ENCODE measurements at places on chromosomes 7 and 10.
A peak's percentile ranks its signal among the peaks of the same experiment; 100 is the strongest.

- no peak for DNase-seq
These were observed 5.0 kb upstream of the MSMB start for GRCh38 chr10:46050941-46051623.

DNA sequence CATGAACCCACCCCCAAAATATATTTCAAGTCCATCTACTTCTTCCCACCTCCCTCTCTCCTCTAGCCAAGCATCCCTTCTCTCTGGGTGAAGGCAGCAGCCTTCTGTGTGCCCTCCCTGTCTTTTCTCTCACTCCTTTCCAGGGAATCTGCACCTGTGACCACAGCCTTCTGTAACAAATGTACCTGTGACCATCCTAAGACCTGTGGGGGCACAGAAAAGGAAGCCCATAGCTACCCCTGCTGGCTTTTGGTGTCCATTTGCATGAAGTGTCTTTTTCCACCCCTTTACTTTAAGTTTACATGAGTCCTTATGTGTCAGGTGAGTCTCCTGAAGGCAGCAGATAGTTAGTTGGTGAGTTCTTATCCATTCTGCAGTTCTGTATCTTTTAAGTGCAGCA lies 2.0 kb upstream of the TBXAS1 start:
- peak; percentile 9 for DNase-seq

DNA sequence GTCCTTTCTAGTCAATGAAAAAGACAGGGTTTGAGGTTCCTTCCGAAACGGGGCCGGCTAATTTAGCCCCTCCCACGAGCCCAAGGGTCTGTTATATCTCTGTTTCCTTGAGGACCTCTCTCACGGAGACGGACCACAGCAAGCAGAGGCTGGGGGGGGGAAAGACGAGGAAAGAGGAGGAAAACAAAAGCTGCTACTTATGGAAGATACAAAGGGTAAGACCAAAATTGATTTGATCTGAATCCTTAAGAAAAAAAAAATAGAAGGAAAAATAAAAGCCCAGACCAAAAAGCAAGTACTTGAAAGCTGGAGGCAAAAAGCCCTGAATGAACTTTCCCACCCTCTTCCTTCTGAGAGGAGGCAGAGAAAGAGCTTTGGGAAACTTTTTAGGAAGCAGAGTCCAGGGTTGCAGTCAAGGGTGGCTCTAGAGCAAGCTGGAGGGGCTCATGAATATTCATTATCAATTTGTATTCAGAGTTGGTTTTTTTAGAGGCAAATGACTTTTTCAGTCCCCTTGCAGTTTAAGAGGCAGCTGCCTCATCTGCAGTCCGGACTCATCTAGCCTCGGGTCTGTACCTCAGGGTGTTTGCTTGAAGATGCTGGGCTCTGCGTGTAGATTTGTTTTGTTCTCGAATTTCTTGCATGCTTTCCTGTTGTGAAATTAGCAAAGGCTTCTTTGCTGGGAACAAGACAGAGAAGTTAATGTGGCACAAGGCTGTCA lies at the start of gene ENTPD1:
Gene ENTPD1 (plus strand): TSS at position 123 of the 721 bp plus-strand sequence. CDS start 77 bp downstream, at position 200.
- no peak for DNase-seq

- no peak for DNase-seq
These were observed 599.7 kb downstream of the LRMDA start for GRCh38 chr10:76031099-76031498.

DNA sequence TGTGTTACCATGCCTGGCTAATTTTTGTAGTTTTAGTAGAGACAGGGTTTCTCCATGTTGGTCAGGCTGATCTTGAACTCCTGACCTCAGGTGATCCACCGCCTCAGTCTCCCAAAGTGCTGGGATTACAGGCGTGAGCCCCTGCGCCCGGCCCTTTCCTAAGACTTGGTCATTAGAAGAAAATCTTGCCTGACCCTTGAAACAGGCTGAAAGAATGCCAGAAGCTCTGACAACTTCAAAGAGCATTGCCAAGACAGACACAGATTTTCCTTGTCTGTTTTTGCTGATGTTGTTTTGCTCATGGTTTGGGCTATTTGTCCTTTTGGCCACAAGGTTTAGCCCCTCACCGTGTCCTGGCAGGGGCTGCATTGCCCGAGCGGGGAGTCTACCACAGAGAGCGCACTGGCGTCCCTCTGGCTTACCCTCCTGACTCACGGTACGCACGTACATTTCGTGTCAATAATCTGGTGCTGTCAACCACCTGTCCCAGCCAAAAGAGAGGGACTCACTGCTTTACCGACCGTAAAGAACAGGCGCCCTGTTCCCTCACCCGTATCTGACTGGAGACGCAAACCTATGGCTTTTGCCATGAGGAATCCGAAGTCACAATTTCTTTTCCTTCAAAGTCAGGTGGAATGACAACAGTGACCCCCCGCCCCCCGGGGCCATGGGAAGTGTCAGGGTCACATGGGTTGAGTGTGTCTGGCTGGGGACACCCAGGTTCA lies 10.1 kb upstream of the INPP5A start:
- no peak for DNase-seq

- DNase-seq: no peak
These were observed 195.1 kb downstream of the EXOC4 start for GRCh38 chr7:133448012-133448411.

GRCh38 chr10:29980084-29980483 lies 79.3 kb downstream of the JCAD start:
- no peak for DNase-seq

- no peak for DNase-seq
These were observed 137.4 kb upstream of the GRB10 start for GRCh38 chr7:50920031-50920635.

DNA sequence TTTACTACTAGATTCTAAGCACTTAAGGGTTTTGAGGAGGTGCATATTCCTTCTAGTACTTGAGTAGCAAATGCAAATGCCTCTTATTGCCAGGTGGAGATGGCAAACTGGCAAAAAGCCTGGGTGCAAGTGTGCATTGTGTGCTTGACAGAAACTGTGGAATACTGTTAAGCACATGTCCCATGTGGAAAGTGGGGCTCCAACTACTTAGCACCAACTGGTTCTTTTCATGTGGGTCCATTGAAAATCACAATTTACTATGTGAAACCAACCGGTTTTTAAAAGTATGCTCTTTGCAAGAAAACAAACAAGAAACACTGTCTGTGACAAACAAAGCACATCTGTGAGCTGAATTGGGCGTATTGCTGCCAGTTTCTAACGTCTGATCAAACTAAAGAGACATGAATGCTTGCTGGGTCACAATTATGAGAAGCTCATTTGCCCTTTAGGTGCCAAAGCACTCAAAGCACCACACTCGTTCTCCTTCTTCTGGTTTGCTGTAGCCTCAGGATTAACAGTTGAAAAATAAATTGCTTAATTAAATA lies 197.4 kb downstream of the SEMA3E start:
- DNase-seq: no peak

GRCh38 chr7:28702171-28702570 lies 256.0 kb downstream of the TRIL start:
- no peak for DNase-seq

GRCh38 chr10:30510184-30510931 lies 76.4 kb downstream of the MAP3K8 start:
- peak; percentile 60 for DNase-seq

- no peak for DNase-seq
These were observed 2.7 kb downstream of the OGDH start for GRCh38 chr7:44608916-44609648.

DNA sequence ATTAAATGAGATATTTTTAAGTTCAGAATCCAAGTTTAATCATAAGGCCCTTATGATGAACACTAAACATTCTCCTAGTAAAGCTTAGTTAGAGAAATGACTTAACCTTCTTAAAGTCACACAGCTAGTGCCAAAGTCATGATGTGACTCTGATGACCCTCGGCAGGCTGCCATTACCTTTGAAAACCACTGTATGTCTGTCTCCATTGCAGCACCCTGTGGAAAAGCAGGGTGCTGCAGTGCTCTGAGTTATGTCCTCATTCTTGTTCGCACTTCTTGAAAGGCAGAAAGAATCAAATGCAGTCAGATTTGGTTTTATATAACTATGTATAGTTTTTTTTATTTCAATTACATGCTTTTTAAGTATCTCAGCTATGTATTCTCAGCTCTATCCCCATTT lies 105.0 kb downstream of the PHTF2 start:
- DNase-seq: peak; percentile 9

DNA sequence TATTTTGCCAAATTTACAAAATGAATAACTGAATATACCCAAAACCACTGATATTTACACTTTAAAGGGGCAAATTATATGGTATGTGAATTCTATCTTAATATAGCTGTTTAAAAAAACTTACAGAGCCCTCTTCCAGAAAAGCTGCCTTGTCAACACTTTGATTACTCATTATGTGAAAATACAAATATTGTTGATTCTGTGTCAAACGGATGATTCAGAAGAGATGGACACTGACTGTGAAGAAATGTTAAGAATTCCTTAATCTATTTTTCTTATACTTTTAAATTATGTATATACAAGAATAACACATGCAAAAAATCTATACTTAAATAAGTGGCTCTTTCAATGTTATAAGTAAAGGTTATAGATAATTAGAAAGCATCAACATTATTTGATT lies 41.5 kb downstream of the SMURF1 start:
- DNase-seq: no peak

- no peak for DNase-seq
These were observed 126.7 kb upstream of the CALN1 start for GRCh38 chr7:72538856-72539255.

- DNase-seq: no peak
These were observed 3.0 kb downstream of the ZNF488 start for GRCh38 chr10:47381103-47381395.

GRCh38 chr10:74929197-74929596 lies 102.8 kb downstream of the KAT6B start:
- no peak for DNase-seq

GRCh38 chr10:122571892-122572291 lies 11.3 kb downstream of the DMBT1 start:
- no peak for DNase-seq

DNA sequence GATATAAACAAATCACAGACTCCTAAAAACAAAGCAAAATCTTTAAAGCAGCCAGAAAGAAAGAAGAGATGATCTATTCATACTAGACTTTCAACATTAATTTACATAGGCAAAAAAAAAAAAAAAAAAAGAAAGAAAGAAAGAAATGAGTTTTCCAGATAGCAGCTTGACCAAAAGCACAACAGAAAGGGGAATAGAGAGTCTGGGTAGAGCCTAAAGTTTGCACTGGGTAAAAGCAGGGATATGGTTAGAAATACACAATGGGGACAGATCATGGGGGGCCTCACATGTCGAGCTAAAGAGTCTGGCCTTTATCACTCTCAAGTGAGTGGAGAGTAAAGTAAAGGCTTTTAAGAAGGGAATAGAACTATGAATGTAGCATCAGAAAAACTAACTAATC lies 169.8 kb downstream of the SGMS1 start:
- no peak for DNase-seq

- no peak for DNase-seq
These were observed 48.6 kb upstream of the KIF5B start for GRCh38 chr10:32104622-32105509.

DNA sequence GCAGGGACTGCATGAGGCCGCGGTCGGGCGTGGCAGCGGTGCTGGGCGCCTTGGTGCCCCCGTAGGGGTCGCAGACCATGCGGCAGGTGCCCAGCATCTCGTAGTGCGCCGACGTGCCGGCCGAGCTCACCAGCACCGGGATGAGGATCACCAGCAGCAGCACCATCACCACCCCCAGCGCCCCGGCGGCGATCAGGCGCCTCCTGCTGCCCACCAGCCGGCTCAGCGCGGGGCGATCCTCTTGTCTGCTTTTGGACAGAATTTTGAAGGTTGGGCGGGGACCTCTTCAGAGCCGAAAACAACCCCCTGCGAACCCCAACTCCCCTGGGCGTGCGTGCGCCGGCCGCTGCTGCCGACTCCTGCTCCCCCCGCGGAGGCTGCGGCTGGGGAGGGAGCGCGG lies 779 bp downstream of the C1QL3 start:
- DNase-seq: peak; percentile 58

GRCh38 chr7:20129920-20130319 lies 87.3 kb downstream of the MACC1 start:
- DNase-seq: no peak

DNA sequence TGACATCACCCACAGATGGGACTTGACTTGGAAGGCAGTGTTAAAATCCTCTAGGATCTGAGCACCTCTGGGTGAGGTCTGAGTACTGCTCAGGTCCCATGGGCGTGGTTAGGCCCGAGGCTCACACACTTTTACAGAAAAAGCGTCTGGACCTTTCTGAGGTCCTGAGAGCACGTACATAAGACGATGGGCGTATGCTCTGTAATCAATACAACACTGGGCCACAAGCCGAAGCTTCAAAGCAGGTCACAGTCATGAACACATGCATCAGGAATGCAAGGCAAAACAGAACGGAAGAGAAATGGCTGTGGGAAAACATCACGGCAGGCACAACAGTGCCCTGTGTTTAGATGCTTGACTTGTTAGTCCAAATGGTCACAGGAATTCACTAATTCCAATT lies 112.2 kb downstream of the LARP4B start:
- DNase-seq: no peak

DNA sequence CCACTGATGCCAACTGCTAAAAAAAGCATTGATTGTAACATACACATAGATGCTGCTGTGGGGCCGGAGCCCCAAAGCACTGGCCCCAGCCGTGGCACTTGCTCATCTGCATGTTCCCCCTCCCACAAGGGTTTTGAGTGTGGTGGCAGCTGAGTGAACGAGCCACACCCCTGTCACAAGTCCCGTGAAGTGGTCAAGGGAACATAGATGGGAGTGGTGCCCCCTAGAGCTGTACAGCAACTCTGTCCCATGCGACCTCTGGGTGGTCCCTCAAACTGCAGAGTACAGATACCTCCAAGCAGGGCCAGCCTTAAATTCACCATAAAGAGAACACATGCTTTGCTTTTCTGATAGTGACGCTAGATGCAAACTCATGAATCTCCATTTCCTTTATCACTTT lies 503.3 kb upstream of the NRP1 start:
- DNase-seq: no peak

- no peak for DNase-seq
These were observed 113.7 kb upstream of the DIP2C start for GRCh38 chr10:803041-803741.

- DNase-seq: no peak
These were observed 36.7 kb upstream of the SLIT1 start for GRCh38 chr10:97222326-97222961.

DNA sequence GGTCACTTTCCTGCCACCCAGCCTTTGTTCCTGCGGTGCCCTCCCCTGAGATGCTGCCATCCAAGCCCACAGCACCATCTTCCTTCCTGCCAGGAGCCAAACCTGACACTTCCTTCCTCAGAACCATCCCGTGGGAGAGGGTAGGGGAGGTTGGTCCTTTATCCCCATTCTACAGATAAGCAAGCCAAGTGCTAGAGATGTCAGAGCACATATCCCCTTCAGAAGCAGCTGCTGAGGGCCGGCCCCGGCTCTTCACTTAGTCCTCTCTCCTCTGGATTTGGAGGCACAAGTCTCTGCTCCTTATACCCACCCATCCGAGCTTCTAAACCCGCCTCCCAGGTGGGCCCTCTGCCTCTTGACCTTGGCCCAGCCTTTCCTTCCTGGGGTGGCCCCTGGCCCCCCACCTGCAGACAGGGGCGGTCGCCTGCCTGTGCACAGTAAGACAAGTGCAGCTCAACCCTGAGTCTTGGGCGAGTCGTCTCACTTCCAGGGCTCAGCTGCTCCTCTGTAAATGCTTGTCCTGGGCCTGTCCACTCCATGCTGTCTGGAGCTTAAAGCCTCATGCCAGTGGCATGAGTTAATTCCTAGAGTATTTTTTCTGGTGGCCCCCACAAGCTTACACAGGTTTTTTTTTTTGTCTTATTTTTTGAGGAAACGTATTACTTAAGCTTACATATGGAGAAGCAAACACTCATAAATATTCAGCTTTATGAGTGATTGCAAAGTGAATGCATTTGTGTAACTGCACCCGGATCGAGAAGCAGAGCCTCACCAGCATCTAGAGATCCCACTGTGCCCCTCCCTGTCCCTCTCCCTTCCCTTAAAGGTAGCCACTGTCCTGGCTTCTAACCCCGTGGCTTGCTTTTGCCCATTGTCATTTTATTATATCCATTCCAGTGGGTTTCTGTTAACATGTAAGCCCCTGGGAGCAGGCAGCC lies 125.1 kb downstream of the CDH23 start:
- no peak for DNase-seq
